ENCODE measurements at places on chromosomes 6 and 20.

DNA sequence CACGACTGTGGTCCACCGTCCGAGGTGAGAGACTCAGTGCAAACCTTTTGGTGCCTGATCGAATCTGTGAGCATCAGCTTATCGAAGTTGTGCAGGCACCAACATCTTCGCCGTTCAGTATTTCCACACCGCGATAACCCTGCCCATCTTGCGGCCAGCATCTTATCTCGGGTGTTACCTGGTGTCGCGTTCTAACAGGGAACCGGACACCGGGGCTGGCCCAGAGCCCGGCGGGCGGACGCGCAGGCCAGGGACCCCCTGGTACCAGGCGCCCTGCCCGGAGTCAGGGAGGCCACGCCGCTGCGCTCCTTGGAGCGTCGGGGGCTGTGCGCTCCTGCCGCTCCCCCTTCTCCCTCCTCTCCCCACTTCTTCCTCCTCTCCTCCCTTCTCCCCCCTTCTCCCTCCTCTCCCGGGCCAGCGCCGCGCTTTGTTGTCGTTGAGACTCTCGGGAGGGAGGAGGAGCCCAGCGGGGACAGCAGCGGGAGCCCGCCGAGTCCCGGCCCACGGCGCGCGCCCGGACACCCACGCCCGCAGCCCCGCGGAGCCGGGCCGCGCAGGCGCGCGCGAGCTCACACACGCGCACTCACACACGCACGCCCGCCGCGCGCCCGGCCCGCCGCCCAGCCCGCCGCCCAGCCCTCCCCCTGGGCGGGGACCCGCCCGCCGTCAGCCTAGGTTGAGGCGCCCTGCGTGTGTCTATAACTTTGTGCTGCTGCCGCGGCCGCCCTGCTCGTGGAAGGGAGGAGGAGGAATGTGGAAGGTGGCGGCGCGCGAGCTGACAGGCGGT, 1.4 kb upstream of the FOXO3 start:
- DNase-seq, result peak; percentile 72

DNA sequence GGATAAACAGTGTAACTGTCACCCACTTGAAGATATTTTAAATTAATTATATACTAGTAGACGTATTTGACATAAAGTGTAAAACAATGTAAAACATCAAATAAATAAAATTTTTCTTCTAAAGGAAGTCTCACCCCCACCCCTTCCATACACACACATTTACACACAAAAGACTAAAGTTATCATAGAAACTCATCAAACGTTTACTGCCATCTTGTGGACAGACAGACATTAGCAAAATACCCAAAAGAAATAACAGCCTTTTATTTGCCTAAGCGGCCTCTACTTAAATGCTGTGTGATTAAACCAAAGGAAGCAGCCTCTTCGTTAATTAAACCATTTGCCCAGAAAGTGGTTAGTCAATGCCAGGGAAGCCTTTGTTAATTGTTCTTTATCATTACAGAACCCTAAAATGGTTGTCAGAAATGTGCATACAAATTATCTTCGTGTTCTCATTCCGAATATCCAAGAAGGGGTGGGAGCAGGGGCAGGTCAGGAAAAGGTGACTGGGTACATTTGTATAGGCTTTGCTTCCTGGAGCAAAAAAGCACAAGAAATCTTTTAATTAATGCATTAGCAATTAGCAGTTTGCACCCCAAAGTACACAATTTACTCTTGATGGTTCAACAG, 176.2 kb upstream of the SASH1 start:
- DNase-seq, result no peak

- DNase-seq, result no peak
Measured at GRCh38 chr6:168056892-168057527, 22.0 kb downstream of the FRMD1 start.

- DNase-seq, result no peak
Measured at GRCh38 chr20:37154684-37155298, 24.3 kb upstream of the RPN2 start.

DNA sequence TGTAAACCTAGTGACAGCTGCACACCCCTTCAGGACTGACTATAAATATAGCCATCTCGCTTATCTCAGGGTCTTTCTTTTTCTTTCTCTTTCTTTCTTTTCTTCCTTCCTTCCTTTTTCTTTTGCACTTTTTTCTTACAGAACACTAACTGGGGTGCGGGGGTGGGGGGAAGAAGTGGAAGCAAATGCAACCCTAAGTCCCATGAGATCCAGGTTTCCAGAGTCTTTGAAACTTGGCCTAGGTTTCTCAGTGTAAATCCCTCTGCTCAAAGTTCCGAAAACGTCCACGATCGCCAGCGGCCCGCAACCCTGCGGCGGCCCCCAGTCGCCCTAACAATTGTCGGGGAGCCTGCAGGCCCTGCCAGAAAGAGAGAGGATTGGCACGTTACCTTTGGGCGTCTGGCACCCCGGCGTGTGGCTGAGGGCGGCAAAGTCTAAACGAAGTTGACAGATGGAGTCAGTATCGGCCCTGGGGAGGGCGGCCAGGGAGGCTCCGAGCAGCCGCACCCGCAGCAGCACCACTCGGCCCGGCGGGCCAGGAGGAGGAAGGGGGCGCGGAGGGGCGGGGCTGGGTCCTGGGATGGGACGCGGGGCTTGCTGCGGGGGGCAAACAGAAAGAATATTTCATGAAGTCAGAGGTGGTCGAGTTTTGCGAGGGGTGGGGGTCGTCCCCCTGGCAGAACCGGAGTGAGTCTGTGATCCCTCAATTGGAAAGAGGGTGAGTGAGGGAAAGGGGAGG, 577 bp upstream of the FOXF2 start:
- DNase-seq, result no peak

GRCh38 chr6:166532302-166532701, 54.2 kb downstream of the RAMACL start:
- no peak for DNase-seq

GRCh38 chr6:151196555-151196954, 43.2 kb upstream of the AKAP12 start:
- DNase-seq, result no peak

DNA sequence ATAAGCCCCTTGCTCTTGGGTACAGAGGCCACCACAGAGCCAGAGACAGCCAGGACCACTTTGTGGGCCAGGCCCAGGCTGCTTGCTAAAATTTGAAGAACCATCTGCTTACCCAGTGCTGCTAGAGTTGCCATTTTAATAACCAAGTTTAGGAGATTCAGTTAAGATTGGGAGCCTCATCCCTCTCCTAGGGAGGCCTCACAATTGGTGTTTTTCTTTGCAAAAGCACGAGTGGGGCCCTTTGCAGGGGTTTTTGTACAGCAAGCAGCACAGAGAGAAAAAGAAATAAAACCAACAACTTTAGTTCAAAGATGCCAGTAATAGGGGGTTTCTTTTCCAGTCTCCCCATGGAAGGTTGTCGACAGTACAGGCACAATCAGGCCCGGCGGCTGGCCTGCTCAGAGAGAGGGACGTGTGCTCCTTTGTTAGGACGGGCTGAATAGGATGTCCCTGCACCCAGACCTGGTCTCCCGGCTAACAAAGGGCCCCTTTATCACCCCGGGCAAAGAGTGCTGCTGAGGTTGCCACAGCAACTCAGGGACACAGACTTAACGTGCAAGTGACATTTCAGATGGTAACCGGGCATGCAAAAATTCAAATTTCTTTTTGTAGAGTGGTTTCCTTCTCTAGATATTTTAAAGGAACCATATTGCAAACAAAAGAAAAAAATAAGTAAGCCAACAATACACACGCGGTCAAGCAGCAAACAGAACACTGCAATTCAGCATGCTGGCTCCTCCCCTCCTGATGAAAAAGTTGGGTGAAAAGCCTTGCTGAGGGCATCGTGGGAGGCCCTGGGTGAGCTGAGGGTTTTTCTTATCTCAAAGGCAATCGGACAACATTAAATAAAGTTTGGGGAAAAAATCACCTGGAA, 10.5 kb upstream of the TOX2 start:
- DNase-seq, result no peak

DNA sequence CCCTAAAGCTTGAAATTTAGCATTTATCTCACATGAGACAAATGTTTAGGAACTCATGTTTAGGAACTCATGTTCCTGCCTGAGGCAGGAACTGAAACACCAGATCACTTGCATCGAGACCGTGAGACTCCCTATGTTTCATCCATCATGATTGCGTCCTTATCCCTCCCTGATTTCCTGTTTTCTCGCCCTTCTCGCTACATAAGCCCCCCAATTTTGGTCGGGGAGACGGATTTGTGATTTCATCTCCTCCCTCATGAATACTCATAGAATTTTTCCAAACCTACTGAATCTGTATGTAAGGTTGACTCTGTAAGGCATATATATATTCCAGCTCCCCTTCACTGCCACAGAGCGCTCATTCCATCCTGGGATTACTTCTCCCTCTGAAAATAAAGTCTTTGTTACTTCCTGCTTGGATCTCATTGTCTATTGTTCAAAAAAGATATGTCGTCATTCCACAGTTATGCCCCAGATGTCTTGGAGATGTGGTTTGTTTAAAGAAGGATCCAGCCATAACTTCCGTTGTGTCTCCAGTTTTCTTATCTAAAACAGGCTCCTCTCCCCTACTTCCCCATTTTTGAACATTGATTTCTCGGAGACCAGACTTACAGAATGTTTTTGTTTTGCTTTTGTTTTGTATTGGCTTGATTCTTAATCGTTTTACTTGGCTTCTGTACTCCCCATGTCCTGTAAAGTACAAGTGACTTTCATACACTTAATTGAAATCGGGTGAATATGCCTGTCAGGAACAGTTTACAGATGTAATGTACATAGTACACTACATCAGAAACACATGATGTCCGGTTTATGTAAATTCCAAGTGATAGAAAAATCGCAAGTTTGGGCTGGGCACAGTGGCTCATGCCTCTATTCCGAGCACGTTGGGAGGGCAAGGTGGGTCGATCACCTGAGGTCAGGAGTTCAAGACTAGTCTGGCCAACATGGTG, 118.7 kb downstream of the HFE start:
- no peak for DNase-seq

DNA sequence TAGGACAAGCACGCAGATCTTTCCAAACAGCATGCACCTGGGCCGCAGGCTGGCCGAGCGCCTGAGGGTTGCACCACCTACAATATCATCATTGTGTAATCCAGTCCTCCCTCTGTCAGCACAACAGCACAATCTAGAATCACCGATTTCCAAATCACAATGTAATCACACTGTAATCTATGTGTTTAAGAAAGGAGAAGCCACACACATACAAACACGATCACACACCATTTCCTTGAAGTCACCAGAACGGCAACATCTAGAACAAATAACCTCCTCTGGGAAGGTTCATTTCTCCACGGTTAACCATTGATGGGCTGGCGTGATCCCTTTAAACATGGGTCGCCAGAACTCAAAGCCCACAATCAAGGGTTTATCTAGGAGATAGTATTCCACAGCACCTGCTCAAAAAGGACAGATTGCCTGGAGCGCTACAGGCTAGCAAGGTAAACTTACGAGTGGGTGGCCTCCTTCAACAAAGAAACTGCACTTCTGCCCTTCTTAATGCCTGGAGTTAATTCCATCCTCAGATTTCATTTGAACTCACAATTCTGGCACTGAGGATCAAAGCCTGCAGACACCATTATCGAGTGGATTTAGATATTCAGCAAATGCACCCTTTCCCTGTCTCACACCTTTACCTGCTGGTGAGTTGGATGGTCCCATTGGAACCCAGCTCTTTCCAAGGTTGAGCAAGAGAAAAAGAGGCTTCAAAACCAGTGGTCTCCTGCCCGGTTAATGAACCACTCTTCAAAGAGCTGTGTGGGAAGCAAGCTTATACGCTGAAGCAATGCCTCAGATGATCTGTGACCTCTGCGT, 83.8 kb upstream of the FOXQ1 start:
- no peak for DNase-seq

DNA sequence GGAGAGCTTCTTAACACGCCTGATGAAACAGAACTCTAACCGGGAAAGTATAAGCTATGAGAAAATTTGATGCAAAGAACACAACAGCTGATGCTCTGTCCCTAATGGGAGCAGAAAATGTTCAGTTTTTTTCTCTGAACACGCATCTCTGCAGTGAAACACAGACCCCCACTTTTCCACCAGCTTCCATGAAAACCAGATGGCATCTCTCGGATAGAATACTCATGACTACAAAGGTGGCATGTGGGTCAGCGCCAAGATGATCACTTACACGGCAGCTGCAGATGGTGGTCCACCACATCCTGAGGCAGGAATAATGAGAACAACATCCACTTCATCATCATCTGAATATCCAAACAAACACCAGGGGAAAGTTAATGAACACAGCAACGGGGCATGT, 85.2 kb upstream of the CNR1 start:
- no peak for DNase-seq
